Activated T-cell treated with anti-CD3 and anti-CD28 coated beads, Interleukin-2, amount 50 U/mL, for 1 hour (primary cell): ENCODE measurements at places on chromosomes 1 and 21.

DNA sequence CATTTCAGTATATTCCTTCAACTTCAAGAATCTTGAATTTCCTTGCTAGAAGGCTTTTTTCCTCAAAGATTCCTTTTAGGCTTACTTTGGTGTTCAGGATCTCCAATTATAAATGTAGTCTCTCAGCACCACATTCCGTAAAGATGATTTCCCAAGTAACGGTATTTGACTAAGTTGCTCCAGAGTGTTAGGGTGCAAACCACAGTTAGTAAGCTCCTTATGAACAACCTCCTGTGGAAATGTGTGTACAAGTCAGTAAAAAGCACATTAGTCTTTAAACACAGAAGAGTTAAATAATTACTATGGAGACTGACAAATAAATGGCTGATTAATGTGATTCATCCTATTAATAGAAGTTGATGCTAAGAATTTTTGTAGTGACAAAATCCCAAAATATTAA is 10.3 kb downstream of the DONSON start:
- no peak for DNase-seq

- peak; percentile 14 for DNase-seq
Observed at GRCh38 chr1:2982615-2983318, 38.5 kb upstream of the ACTRT2 start.

GRCh38 chr21:44461464-44462001 is 6.2 kb downstream of the LRRC3 start:
- no peak for DNase-seq

GRCh38 chr1:245091171-245091621 is 63.6 kb upstream of the KIF26B start:
- no peak for DNase-seq

DNA sequence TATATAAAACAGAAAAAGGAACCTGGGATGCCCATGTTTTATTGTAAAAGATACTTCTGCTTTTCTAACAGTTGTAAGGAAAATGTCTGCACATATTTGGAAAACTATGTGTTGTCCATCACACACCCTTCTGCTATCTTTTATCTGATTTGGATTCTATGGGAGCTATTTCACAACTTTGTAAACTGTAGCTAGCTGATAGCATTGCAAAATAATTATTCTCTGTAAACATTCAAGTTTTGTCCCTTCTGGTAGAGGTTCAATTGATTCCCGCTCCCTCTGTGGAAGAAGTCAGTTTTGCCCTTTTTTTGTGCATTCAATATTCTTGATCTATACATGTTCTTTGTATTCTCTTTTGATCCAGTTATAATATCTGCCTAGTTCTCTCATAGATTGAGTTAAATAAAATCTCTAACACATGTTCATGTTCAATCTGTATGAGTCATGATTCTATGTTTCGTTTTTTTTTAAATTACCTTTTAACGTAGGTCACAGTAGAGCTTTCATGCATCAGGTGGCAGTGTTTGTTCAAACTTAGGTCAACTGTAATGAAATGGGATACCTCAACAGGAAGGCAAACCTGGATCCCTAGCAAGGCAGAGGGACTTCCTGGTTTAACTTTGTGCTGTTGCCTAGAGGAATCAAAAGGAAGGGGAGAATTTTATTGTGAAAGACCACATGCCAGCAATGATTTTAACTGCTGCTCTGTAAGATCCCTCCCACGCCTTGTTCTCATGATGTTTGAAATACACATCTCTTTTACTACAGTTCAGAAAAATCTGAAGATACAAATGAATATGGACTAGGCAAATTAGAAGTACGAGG is 26.0 kb upstream of the BCL9 start:
- no peak for DNase-seq

GRCh38 chr1:207280706-207281105 is 40.8 kb upstream of the CD55 start:
- no peak for DNase-seq

- DNase-seq, result no peak
Observed at GRCh38 chr1:219041818-219042217, 131.9 kb upstream of the LYPLAL1 start.

GRCh38 chr1:2528016-2528415 is 1.6 kb upstream of the PANK4 start:
- DNase-seq, result no peak

GRCh38 chr21:29390778-29391177 is 92.1 kb downstream of the BACH1 start:
- DNase-seq, result no peak

DNA sequence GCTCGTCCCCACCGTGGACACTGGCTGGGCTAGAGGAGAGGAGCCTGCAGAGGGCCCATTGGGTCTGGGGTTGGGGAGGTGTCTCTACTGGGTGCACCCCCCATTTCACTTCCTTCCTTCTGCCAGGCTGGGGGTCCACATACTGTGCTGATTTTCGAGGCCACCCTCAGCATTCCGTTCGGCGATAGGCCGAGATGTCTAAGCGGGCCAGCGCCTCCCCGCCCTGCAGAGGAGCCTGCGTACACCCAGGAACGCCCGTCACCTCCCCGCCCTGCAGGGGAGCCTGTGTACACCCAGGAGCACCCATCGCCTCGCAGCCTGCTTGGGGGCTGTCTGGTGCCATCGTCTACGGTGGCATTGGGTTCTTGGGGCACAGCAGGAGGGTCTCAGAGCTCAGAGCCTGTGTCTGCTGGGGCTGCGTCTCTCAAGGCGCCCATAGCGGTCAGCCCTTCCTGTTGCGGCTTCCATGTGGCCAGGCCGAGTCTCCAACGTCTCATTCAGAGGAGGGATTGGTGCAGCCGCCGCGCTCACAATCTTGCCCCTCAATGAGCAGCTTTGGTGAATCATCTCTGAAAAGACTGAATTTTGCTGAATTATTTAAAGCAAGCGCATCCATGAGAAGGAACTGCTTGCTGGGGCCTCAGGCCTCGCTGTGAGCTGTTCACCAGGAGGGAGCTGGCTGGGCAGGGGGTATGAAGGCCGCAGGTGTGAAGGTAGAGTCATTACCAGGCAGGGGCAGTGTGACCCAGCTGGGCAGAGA is 30.7 kb upstream of the AGPAT3 start:
- no peak for DNase-seq

DNA sequence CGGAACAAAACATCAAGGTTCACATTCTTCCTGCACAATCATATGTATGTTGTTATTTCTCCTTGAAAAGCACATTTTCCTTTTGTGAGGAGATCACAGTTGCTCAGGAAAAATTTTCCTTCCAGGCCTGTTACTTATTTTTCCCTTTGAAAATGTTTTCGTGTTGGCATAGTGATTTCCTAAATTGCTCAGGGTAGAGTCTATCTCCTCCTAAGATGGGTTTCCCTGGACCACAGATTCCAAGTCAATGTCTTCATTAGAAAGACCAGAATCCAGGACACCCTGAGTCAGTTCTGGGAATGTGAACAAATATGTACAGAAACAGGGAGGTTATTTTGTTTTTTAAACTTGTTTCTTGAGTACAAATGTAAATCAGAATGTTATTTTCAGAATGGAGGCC is 94.3 kb upstream of the C1orf105 start:
- no peak for DNase-seq

DNA sequence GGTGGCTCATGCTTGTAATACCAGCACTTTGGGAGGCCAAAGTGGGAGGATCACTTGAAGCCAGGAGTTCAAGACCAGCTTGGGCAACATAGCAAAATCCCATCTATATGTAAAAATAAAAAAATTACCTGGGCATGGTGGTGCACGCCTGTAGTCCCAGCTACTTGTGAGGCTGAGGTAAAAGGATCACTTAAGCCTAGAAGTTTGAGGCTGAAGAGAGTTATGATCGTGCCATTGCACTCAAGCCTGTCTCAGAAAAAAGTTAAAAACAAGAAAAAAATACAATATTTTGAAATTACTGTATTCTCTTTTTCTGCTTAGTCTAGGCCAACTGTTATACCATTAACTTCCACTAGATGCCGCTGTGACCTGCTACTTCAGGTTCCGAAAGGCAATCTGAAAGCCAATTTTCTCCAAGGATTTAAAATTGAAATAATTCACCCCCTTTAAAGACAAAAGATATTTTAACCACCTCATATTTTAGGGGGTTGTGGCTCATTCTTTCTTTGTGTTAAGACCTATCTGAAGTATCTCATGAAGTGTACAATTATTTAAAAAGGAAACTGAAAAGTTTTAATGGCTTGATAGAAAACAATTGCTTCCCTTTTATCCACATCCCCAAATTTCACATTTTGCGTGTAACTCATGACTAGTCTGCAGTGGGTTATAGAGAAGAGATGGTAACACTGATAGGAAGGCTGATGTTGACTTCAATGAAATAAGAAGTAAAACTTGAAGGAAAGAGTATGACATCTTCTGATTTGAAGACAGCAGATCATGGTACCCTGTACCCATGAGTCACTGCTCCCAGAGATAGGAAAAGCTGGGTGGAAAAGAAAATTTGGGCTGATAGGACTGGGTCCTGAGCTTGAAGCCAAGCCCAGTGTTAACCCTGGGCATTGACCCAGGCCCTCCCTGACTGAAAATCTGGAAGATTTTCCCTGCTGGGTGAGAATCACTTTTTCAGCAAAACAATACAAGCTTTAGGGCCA is 24.4 kb upstream of the CLDN14 start:
- DNase-seq, result no peak

DNA sequence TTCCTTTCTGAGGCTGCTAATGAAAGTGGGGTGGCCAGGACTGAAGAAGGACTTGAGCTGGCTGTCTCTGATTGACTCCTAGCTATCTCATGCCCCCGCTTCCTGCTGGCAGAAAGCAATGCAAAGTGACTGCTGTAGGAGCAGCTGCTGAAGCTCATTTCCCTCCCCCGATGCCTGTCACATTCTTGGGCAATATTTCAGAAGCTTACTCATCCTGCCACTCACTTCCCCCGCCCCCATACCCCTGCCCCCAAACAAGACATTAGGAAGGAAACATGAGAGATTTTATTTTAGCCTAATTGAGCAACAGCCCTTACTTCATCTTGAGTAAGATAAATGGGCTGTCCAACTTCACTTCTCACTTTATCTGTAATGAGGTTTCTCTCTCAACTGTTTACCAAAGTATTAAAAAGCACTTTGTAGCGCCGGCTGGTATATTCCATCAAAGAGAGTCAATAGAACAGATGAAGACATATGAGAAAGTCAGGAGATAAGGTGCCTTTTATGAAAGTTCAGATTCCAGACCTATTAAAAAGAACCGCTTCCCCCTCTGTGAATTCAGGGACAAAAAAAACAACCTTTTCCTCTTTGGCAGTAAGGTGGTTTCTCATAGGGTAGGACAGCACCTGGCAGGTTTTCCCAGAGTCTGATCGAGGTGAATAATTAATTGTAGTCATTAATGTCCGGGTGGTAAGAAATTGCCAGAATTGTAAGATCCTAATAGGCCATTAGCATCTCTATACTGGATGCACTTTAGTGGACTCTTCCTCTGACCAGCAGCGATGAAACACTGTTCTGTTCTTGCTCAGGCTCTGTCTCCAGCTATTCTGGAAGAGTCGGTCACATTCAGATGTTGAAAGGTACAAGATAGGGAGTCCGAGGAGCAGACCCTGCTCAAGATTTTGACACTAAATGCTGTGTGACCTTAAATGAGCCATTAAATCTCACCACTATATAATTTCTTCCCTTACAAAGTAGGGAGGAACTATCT is 70.2 kb downstream of the SH3GLB1 start:
- no peak for DNase-seq

DNA sequence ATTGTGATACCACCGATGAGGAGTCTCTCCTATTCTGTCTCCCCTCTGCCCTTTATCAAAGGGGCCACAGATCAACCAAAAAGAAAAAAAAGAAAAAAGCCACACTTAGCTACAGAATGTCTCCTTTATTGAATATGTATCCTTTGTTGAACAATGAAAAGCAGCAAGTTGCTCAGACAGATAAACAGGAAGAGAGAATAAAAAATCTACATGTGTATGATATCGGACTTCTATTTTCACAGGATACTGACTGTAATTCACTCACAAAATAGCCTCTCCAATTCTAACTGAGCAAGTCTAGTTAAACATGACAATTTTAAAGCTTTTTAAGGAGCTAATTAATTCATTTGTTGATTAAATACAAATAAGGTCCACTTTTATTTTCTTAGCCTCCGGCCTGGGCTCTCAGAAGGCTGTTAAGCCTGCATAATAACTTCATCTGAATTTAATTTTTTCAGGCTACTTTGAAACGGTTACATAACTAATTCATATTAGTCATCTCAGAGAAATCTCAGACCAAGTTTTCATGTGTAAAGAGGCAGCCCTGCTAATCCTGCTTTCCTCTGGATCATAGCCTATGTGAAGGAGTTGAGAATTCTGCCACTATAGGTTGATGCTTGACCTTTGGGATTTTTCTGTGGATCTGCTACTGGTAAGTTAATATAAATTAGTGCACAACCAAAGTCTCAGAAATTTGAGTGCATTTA is 304.1 kb upstream of the NR5A2 start:
- DNase-seq, result no peak

- no peak for DNase-seq
Observed at GRCh38 chr1:1680912-1681273, 11.7 kb downstream of the SLC35E2B start.

- no peak for DNase-seq
Observed at GRCh38 chr1:219310181-219310728, 136.6 kb downstream of the LYPLAL1 start.

DNA sequence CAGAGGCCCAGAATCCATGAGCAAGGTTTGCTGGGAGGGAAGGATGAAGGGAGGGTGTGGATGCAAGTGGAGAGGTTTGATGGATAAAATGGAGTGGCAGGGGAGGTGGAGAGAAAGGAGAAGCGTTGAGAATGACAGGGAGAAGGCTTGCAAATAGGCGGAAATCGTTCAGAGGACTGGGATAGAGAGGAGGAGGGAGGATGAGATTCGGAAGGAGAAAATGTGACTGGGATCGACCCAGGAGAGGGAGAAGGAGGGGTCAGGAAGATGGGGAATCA is 376 bp downstream of the AVPR1B start:
- DNase-seq, result no peak

DNA sequence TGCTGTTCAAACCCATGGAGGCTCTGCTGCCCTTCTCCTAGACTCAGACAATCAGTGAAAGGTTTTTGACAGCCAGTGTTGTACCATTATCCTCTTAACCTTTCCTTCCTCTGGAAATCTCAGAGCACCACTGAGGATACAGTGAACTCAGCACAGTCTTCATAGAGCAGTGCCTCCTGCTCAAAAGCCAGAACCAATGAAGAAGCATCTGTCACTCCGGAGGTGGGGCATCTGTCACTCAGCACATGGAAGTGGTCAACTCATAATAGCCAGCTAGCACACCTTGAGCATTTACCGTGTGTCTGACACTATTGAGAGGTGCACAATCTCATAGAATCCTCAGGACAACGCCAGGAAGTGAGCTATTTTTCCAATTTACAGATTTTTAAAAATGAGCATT is 62.4 kb downstream of the NMNAT2 start:
- no peak for DNase-seq

DNA sequence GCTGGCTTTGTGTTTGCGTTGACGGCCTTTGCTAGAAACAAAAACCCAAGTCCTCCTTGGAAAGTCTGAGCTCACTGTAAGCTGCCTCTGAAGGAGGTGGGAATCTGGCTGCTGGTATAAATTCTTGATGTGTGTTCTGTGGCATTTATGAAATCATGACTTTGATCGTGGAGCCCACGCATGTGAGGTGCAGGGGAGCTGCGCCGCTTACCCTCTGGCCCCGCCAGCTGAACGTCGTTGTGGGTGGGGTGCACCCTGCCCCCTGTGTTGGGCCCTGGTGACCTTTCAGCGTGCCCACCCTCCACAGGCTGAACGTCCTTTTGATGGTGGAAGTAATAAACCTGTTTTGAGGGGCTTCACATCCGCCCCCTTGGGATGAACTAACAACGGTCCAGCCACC is 21.2 kb upstream of the DIP2A start:
- DNase-seq, result no peak

- no peak for DNase-seq
Observed at GRCh38 chr1:178168536-178168935, 74.6 kb downstream of the RASAL2 start.
